Aortic smooth muscle cell (primary cell): ENCODE measurements at places on chromosomes 12 and 14. TPM values are rescaled to one million over a fixed set of nuclear protein-coding genes. Genes with fewer than 3 reads are reported as not detected.

TAS2R50 gene
- total RNA-seq: 1.8 and 4.7 TPM in 2 replicates

CAPRIN2 gene
- total RNA-seq: 64.3 and 67.8 TPM in 2 replicates

SOAT2 gene
- 0.19 and 0.26 TPM in 2 replicates for total RNA-seq

SERPINA12 gene
- not detected in 2 replicates for total RNA-seq

AKAP6 gene
- 9.1 and 65.5 TPM in 2 replicates for total RNA-seq

PPM1A gene
- total RNA-seq: 15.9 and 34.9 TPM in 2 replicates

FBXW8 gene
- 14.3 and 15.6 TPM in 2 replicates for total RNA-seq

RFX4 gene
- not detected in 2 replicates for total RNA-seq

KRT82 gene
- total RNA-seq: not detected in 2 replicates

CELA1 gene
- not detected in 2 replicates for total RNA-seq

SELPLG gene
- 1.7 and 1.9 TPM in 2 replicates for total RNA-seq

IL22 gene
- total RNA-seq: not detected in 2 replicates

CYP27B1 gene
- total RNA-seq: 0.19 and 0.40 TPM in 2 replicates

BCL11B gene
- under 0.01 TPM in 1 of 2 replicates, not detected in the other for total RNA-seq

SLC6A15 gene
- total RNA-seq: 0.13 and 0.19 TPM in 2 replicates

AP5M1 gene
- total RNA-seq: 19.3 and 25.7 TPM in 2 replicates
